ENCODE measurements at places on chromosomes 1 and 21.
A peak's percentile ranks its signal among the peaks of the same experiment; 100 is the strongest.

DNA sequence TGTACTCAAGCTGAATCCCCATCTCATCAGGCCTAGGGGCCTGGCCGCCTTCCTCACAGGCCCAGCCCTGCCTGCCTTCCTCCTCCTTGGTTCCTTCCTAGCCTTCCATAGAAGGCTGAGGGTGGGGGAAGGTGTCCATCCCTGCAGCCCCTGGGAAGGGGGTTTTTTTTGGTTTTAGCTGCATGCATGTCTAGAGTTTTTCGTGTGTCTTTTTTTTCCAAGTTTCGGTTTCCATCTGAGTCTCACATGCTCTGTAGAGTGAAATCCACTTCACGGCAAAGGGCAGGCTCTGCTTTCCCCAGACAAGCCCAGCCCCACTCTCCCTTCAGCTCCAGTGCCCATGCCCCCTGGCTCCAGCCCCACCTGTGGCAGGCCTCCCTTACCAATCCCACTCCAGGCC lies 32.1 kb downstream of the GRHL3 start:
- DNase-seq: no peak

DNA sequence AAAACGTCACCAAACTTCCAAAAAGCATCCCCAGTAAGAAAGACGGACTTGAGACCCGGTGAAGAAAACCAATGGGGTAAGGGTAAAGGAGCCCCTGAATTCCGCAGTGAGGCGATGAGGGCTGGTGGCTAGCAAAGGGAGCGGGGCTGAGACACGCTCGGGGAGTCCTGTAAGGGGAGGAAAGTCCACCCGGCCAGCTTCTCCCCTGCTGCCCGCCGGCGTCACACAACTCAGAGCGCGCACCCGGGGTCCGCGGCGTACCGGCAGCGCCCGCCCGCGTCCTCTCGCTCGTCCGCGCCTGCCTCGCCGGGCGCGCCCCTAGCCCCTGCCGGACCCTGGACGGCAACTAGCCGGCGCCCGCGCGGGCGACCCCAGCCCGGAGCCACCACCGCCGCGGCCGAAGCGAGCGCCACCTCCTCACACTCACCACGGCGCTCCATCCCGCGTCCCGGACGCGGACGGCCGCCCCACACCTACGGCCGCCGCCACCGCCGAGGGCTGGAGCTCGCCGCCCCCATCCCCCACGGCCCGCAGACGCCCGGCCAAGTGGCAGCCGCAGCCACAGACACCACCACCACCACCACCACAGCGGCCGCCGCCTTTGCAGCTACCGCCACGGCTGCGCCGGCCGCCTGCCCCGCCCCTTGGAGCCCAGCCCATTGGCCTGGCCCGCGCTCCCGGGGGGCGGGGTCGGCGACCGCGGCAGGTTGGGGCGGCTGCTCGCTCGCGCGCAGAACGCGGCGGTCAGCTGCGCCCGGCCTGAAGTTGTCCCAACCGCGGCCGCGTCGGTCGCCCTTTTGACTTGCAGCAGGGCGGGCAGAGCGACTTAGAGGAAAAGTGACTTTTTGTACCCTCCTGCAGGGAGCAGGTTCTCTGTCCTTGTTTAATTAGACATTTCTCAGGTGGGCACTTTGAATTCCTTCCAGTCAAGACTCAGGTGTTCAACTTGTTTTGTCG lies 10.0 kb upstream of the ARHGAP29 start:
- peak; percentile 20 for DNase-seq

- no peak for DNase-seq
These were observed 1.4 kb downstream of the DUSP10 start for GRCh38 chr1:221740369-221740992.

DNA sequence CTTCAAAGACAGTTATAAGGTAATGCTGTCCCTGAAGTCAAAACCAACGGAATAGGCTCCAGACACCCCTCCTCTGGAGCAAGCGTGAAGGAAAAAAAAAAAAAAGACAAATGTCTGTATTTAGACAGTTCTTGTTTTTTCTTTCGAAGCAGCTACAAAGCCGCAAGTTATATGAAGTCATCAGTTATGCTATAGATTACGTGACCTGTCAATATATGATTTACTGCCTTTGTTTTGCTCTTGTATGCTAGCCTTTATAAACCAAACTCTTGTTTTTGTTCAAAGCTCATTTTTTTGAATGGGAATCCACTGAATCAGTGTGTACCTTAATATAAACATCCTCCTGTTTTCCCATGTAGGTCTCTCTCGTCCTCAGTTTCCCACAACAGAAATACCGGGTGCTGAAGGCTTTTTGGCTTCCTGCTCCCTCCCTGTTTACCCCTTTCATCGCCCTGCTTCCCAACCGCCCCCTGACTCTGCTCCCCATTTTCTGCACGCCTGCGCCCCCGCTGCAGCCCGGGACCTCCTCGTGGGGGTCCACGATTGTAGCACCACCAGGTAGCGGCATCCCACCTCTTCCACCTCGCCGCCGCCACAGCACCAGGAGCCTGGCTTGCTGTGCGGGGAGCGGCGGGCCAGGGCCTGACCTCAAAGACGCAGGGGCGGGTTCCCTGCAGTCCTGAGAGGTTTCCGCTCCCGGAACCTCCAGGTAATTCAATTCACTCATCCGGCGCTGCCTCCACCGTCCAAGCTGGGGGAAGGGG lies 5.2 kb upstream of the ZNF678 start:
- no peak for DNase-seq
